ENCODE measurements at places on chromosomes 2 and 18.

GRCh38 chr2:119231975-119232665, 8.5 kb downstream of the STEAP3 start:
- H3K36me3 ChIP-seq, result no peaks in the 10 kb centered on the region
- no peaks in the 10 kb centered on the region for H3K27me3 ChIP-seq
- H3K4me3 ChIP-seq, result no peak overlapping the region
- no peak overlapping the region for H3K27ac ChIP-seq
- no peak for DNase-seq

DNA sequence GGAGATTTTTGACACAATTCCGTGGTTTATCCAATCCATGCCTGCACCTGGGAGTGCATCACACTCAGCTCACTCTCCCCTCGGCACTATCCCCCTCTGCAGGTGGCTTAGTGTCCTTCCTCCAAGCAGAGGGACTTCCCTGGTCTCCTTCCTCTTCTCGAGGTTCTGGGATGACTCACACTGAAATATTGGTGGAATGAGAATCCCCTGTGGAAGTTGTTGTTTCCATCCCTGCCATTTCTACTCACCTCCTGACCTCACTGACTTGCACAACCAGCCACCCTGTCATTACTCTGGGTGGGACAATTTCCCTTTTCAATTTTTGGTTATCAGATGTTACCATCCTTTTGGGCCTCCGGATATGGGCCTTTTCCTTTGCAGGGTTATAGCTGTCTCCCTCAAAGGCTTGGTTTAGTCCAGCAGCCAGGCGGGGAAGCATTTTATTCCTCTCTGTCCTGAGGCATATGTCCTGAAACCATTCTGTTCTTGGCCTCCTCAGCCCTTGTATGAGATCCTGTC, 59.9 kb downstream of the PTPRM start:
- no peak overlapping the region for H3K4me3 ChIP-seq
- no peak overlapping the region for H3K27ac ChIP-seq
- no peaks in the 10 kb centered on the region for H3K36me3 ChIP-seq
- no peaks in the 10 kb centered on the region for H3K27me3 ChIP-seq
- DNase-seq, result no peak

DNA sequence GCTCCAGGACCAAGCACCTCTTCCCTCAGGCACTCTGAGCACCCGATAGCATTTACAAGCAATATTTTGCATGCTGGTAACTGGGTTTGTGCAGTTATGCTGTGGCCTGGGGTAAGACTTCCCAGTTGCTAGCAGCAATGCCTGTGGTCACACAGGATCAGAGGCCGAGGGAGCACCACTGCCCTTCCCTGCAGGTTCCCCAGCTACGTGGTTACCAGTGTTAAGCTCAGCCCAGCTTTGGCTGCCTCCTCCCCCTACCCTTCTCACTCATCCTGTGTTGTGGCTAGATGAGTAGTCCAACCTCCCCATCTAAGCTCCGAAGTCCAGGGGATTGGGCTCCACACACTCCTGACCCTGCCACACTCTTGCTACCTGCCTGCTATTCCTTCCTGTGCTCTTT, 141.1 kb downstream of the CELF4 start:
- no peaks in the 10 kb centered on the region for H3K36me3 ChIP-seq
- H3K27me3 ChIP-seq, result no peaks in the 10 kb centered on the region
- no peak overlapping the region for H3K27ac ChIP-seq
- no peak for DNase-seq

DNA sequence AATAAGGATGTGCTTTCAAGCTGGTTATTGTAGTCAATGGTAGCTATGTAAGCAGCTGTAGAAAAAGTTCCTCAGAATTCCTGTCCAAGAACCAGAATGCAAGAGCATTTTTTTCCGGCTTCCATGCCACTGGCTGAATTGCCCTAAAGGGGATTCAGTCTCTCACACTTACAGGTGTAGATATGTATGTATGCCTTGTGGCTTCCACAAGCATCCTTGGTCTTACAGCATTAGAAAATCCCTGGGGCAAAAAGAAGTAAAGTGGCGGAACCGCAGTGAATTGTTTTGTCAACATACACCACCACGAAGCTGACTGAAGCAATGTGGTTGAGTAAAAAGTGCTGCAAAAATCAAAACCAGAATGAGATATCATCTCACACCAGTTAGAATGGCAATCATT, 54.6 kb downstream of the FANCL start:
- H3K36me3 ChIP-seq, result no peaks in the 10 kb centered on the region
- H3K4me3 ChIP-seq, result no peak overlapping the region
- no peak for DNase-seq
- H3K27ac ChIP-seq, result no peak overlapping the region
- no peaks in the 10 kb centered on the region for H3K27me3 ChIP-seq
- H3K4me1 ChIP-seq, result no peaks in the 10 kb centered on the region

Data from iPS DF 6.9 (cell line).